Ureter (tissue), 1 donor: ENCODE measurements at places on chromosomes 12 and 14. TPM values are rescaled to one million over a fixed set of nuclear protein-coding genes. Genes with fewer than 3 reads are reported as not detected.

EIF4B gene
- 474 TPM for total RNA-seq

APOLD1 gene
- total RNA-seq: 35.9 TPM

GRCh38 chr14:83019744-83020414, 1486.2 kb upstream of the SEL1L start:
- no peak for DNase-seq

- DNase-seq: no peak
Observed at GRCh38 chr12:89521364-89522223, 3.0 kb downstream of the GALNT4 start.
